ENCODE measurements at places on chromosomes 2 and 18. TPM values are rescaled to one million over a fixed set of nuclear protein-coding genes. Genes with fewer than 3 reads are reported as not detected.
A peak's percentile ranks its signal among the peaks of the same experiment; 100 is the strongest.

- no peak overlapping the region for H3K4me3 ChIP-seq
- H3K36me3 ChIP-seq, result no peaks in the 10 kb centered on the region
- no peak for DNase-seq
- H3K27ac ChIP-seq, result no peak overlapping the region
- H3K4me1 ChIP-seq, result no peaks in the 10 kb centered on the region
- H3K27me3 ChIP-seq, result peaks cover 12% of the 10 kb centered on the region
Observed at GRCh38 chr2:118593257-118593656, 254.2 kb downstream of the EN1 start.

DNA sequence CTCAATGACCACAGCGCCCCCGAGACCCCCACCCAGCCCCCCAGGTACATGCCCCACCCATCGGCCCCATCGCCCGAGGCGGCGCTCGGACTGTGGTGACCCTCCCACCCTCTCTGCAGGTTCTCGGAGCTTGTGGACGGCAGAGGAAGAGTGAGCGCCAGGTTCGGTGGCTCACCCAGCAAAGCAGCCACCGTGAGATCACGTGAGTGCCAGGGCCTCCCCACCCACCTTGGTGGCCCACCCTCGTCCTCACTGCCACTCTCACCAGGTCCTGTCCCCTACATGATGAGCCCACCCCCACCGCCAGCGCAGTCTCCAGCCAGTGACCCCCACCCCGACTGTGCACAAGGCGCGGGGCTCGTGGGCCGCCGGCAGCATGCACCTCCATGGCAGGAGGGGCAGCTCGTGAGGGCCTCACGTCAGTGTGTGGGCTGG, 30.4 kb downstream of the MTERF4 start:
- no peak overlapping the region for H3K4me3 ChIP-seq
- no peak for DNase-seq
- no peaks in the 10 kb centered on the region for H3K4me1 ChIP-seq
- H3K27me3 ChIP-seq, result peaks cover 23% of the 10 kb centered on the region
- H3K27ac ChIP-seq, result no peak overlapping the region
- peaks cover 2% of the 10 kb centered on the region for H3K36me3 ChIP-seq

GRCh38 chr2:237092920-237093781, 7.5 kb downstream of the COPS8 start:
- peaks cover 15% of the 10 kb centered on the region for H3K36me3 ChIP-seq
- H3K27ac ChIP-seq, result peak overlapping the region; percentile 87
- no peak overlapping the region for H3K4me3 ChIP-seq

- H3K36me3 ChIP-seq, result peaks cover 5% of the 10 kb centered on the region
- H3K4me3 ChIP-seq, result peak overlapping the region; percentile 88
- peaks cover 25% of the 10 kb centered on the region for H3K4me1 ChIP-seq
- DNase-seq, result peak; percentile 50
- H3K27ac ChIP-seq, result peak overlapping the region; percentile 79
- H3K27me3 ChIP-seq, result no peaks in the 10 kb centered on the region
Observed at GRCh38 chr2:47401789-47402554, 984 bp upstream of the MSH2 start.

- H3K36me3 ChIP-seq, result peaks cover 34% of the 10 kb centered on the region
- H3K27me3 ChIP-seq, result no peaks in the 10 kb centered on the region
- DNase-seq, result no peak
- peaks cover 5% of the 10 kb centered on the region for H3K4me1 ChIP-seq
Observed at GRCh38 chr2:159177957-159178356, 108.5 kb downstream of the WDSUB1 start.

GRCh38 chr2:121075006-121075551, 209.9 kb downstream of the TFCP2L1 start:
- DNase-seq, result no peak
- H3K27me3 ChIP-seq, result no peaks in the 10 kb centered on the region
- no peaks in the 10 kb centered on the region for H3K36me3 ChIP-seq

GRCh38 chr2:206435742-206436141, 7.6 kb upstream of the ADAM23 start:
- H3K36me3 ChIP-seq, result no peaks in the 10 kb centered on the region
- no peaks in the 10 kb centered on the region for H3K4me1 ChIP-seq
- DNase-seq, result no peak

GRCh38 chr2:235028646-235029045, 76.8 kb downstream of the SH3BP4 start:
- peaks cover 60% of the 10 kb centered on the region for H3K4me1 ChIP-seq
- DNase-seq, result peak; percentile 58
- no peaks in the 10 kb centered on the region for H3K27me3 ChIP-seq
- no peak overlapping the region for H3K27ac ChIP-seq
- H3K4me3 ChIP-seq, result no peak overlapping the region

- no peak for DNase-seq
- H3K4me1 ChIP-seq, result peaks cover 33% of the 10 kb centered on the region
- H3K27me3 ChIP-seq, result no peaks in the 10 kb centered on the region
- H3K36me3 ChIP-seq, result no peaks in the 10 kb centered on the region
- H3K4me3 ChIP-seq, result no peak overlapping the region
- no peak overlapping the region for H3K27ac ChIP-seq
Observed at GRCh38 chr2:145592361-145592760, 1072.4 kb upstream of the ZEB2 start.

DNA sequence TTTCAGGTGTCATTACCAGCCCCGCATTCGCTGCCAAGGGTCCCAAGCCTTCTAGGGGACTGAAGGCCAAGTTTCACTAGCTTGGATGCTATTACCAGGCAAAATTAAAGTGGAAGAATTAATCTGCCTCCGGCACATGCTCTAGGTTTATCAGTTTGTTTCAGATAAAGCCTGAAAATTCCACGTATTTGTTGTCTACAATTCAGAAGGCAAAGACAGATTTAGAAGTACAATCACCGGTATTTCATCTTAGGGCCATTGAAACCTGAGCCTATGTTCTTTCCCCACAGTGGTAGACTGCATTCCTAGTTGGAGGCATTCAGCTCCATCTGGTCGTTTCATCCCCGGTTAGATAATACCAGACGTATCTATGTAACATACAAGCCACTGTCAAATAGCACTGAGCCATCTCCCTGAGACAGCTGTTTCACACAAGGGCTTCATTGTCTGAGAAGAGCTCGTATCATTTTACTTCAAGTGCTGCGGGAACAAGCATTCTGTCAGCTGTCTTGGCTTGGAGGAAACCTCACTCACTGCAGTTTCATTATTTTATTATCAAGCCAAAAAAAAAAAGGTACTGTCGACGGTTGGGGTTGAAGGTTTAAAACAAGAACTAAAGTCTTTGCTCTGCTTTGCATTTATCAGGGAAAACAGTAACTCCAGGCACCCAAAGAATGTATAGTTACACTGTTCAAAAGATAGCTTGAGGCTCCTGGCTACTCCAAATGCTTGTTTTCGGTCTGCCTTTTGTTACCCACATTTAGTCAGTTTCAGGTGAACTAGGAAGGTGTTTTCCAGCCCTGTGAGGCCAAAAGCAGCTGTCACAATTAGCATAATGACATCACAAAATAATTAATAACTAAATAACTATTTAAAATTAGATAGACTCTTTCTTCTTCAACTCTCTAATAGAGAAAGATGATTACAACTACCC, 76.7 kb downstream of the TGIF1 start:
- H3K4me1 ChIP-seq, result peaks cover 16% of the 10 kb centered on the region
- H3K36me3 ChIP-seq, result peaks cover 3% of the 10 kb centered on the region
- no peak overlapping the region for H3K4me3 ChIP-seq

DNA sequence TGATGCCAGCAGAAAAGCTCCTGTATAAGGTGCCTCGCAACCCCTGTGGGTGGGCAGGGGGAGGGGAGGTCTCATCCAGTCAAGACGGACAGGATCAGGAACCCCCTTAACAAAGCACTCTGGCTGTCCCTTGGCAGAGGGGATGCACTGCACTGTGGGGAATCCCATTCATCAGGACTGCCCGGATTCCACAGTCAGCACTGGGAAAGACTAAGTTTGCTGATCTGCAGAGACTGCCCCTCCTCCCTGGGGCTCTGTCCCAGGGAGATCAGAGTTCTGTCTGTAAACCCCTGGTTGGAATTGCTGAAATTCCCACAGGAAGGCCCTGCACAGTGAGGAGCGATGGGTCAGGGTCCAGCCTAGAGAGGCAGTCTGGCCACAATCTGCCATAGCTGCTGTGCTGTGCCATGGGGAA, 149.5 kb upstream of the RBBP8 start:
- H3K36me3 ChIP-seq, result no peaks in the 10 kb centered on the region
- no peaks in the 10 kb centered on the region for H3K4me1 ChIP-seq
- H3K27ac ChIP-seq, result no peak overlapping the region
- no peak for DNase-seq
- H3K27me3 ChIP-seq, result peaks cover 10% of the 10 kb centered on the region

GRCh38 chr18:26327062-26327461, 100.8 kb downstream of the TAF4B start:
- no peak overlapping the region for H3K4me3 ChIP-seq
- DNase-seq, result no peak
- H3K27ac ChIP-seq, result no peak overlapping the region

- peaks cover 19% of the 10 kb centered on the region for H3K4me1 ChIP-seq
- DNase-seq, result no peak
- H3K27me3 ChIP-seq, result no peaks in the 10 kb centered on the region
- no peak overlapping the region for H3K27ac ChIP-seq
- H3K4me3 ChIP-seq, result no peak overlapping the region
Observed at GRCh38 chr2:163649080-163649479, 86.7 kb downstream of the FIGN start.

- no peaks in the 10 kb centered on the region for H3K27me3 ChIP-seq
- DNase-seq, result no peak
- peaks cover 26% of the 10 kb centered on the region for H3K4me1 ChIP-seq
- H3K4me3 ChIP-seq, result no peak overlapping the region
- H3K36me3 ChIP-seq, result no peaks in the 10 kb centered on the region
Observed at GRCh38 chr2:168573128-168573903, 117.2 kb downstream of the CERS6 start.

- H3K4me3 ChIP-seq, result no peak overlapping the region
- H3K27ac ChIP-seq, result no peak overlapping the region
- no peaks in the 10 kb centered on the region for H3K36me3 ChIP-seq
- DNase-seq, result no peak
Observed at GRCh38 chr2:60481257-60481656, 72.2 kb downstream of the BCL11A start.

GRCh38 chr18:10685484-10685883, 159.7 kb downstream of the NAPG start:
- peaks cover 44% of the 10 kb centered on the region for H3K36me3 ChIP-seq
- no peak overlapping the region for H3K4me3 ChIP-seq
- no peaks in the 10 kb centered on the region for H3K27me3 ChIP-seq
- DNase-seq, result no peak

- H3K27ac ChIP-seq, result peak overlapping the region; percentile 79
- DNase-seq, result no peak
Observed at GRCh38 chr2:18413676-18414396, 146.6 kb downstream of the RDH14 start.

GRCh38 chr2:224869601-224870233, 153.6 kb upstream of the CCDC195 start:
- peak overlapping the region; percentile 30 for H3K27ac ChIP-seq
- DNase-seq, result no peak
- H3K4me1 ChIP-seq, result peaks cover 23% of the 10 kb centered on the region
- no peaks in the 10 kb centered on the region for H3K27me3 ChIP-seq
- peaks cover 26% of the 10 kb centered on the region for H3K36me3 ChIP-seq
- H3K4me3 ChIP-seq, result no peak overlapping the region

- peaks cover 5% of the 10 kb centered on the region for H3K4me1 ChIP-seq
- no peak overlapping the region for H3K27ac ChIP-seq
- H3K27me3 ChIP-seq, result no peaks in the 10 kb centered on the region
- no peak overlapping the region for H3K4me3 ChIP-seq
- H3K36me3 ChIP-seq, result no peaks in the 10 kb centered on the region
Observed at GRCh38 chr2:207792244-207792785, 22.6 kb upstream of the FZD5 start.

- no peaks in the 10 kb centered on the region for H3K27me3 ChIP-seq
- H3K4me3 ChIP-seq, result no peak overlapping the region
Observed at GRCh38 chr18:23712445-23712844, 23.2 kb downstream of the LAMA3 start.

DNA sequence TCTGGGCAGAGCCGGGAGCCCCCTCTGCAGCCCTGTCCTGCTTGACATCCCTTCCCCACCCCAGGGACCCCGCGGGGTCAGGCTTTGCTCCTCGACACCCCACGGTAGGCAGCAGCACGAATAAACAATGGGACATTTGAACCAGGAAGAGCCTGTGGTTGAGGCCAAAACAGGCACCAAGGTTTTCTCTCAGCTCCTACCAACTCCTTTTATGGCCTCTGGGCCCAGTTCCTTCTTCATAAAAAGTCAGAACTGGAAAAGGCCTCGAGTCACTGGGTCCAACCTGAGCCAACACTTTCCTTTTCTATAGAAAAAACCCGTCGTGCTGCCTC, 20.6 kb downstream of the TEX44 start:
- no peak for DNase-seq
- no peaks in the 10 kb centered on the region for H3K36me3 ChIP-seq
- peaks cover 41% of the 10 kb centered on the region for H3K4me1 ChIP-seq

GRCh38 chr18:21389903-21390302, 147.9 kb downstream of the GREB1L start:
- no peaks in the 10 kb centered on the region for H3K27me3 ChIP-seq
- DNase-seq, result no peak
- no peak overlapping the region for H3K4me3 ChIP-seq
- H3K36me3 ChIP-seq, result peaks cover 2% of the 10 kb centered on the region
- no peak overlapping the region for H3K27ac ChIP-seq

DNA sequence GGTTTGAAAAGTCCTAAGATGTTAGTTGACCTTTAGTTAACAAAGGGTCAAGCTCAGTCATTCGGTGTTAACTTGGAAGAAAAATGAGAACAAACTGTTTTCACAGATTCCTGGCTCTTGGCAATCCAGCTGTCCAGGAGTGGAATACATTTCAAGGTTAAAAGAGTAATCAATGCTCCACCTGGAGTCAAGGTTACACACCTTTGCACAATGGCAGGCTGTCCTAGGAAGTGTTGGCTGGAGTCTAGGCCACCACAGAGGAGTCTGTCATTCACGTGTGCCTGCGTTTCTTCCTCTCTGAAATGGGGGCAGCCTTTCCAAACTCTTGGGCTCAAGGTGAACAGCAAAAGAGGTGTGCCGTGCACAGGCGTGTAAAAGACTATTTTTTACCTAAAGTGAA, 6.3 kb upstream of the ID2 start:
- no peak for DNase-seq
- no peaks in the 10 kb centered on the region for H3K27me3 ChIP-seq
- H3K4me1 ChIP-seq, result peaks cover 30% of the 10 kb centered on the region
- H3K27ac ChIP-seq, result no peak overlapping the region
- H3K36me3 ChIP-seq, result peaks cover 11% of the 10 kb centered on the region

GRCh38 chr2:28613633-28614501, 118.0 kb downstream of the PLB1 start:
- DNase-seq, result peak; percentile 59
- H3K4me3 ChIP-seq, result no peak overlapping the region
- H3K27me3 ChIP-seq, result no peaks in the 10 kb centered on the region

DNA sequence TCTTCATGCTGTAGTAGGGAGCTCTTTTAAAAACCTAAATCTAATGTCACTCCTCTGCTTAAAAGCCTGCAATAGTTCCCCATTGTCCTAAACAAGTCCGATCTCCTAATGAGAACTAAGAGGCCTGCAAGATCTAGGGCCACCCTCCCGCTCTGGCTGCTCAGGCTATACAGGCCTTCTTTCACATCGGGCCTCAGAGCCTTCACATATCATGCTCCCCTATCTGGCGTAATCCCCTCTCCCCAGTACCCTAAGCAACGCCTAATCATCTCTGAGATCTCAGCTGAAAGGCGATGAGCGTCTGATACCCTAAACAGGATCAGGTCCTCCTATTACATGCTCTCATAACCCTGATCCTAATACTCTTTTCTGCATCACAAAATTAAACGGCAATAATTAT, 1.9 kb downstream of the MAP4K3 start:
- no peak for DNase-seq
- H3K27me3 ChIP-seq, result no peaks in the 10 kb centered on the region

Gene AQP12B
- not detected for total RNA-seq

Gene CPLX4
- total RNA-seq, result not detected

Gene IL18R1
- 0.49 TPM for total RNA-seq

Gene MYOM1
- total RNA-seq, result 1.5 TPM

Gene RESP18
- not detected for total RNA-seq

Gene C1QL2
- not detected for total RNA-seq

Gene OTOS
- not detected for total RNA-seq

Gene MATN3
- total RNA-seq, result 17.0 TPM

Gene SPATA3
- total RNA-seq, result not detected

Gene LYG2
- not detected for total RNA-seq

Gene TSGA10
- total RNA-seq, result 3.3 TPM

Gene NGEF
- total RNA-seq, result not detected
